ENCODE measurements at places on chromosomes 1 and 21.

- no peak for DNase-seq
Measured at GRCh38 chr21:36923270-36923669, 43.2 kb downstream of the HLCS start.

DNA sequence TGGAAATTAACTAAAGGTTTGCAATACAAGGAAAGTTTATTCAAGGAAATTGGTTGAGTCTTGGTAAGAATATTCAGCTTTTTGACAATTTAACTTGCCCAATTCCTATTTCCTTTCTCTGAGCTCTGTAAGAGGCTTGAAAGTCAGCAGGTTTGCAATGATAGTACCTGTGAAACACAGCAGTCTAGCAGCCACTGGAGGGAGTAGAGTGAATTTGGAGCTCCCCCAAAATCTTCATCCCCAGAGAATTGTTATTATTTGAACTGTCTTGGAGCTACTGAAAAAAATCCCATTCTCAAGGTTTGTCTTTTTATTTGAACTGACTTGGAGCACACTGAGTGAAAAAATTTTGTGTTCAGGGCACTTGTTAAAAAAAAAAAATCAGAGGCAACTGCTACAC, 654.2 kb upstream of the PKN2 start:
- DNase-seq: no peak

GRCh38 chr1:12165342-12165741, 1.4 kb upstream of the TNFRSF1B start:
- DNase-seq: no peak

DNA sequence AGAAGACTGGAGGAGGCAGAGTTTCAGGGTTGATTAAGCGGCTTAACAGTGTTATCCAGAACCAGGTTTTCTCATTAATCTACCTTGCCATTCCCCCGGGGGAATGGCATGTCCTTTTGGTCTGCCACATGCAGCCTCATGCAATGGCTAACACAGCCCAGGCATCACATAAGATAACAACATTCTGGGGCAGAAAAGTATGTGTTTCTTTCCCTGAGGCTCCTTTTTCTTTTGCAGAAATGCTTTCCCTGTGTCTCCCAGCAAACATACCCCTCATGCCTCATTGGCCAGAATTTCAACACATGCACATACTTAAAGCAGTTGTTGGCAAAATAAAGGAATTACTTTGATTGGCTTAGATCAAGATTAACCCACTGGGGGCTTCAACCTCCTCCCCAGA, 98.6 kb downstream of the OMA1 start:
- DNase-seq: no peak

- no peak for DNase-seq
Measured at GRCh38 chr1:231421546-231421970, 529 bp downstream of the EGLN1 start.

DNA sequence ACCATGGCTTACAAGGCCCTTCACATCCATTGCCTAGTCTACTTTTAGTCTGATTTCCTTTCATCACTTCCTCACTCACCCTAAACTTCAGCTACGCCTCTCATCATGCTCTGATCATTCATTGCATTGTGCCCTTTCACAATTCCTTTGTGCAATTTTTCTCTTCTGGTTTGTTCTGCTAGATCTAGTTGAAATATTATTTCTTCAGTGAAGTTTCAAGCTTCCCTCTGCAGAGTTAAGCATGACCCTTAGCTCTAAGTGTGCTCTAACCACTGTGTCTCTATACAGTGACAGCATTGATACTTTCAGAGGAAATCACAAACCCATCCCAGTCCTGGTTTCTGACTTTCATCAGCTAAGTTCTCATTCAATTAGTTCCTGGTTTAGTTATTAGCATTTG, 166.1 kb downstream of the PLA2G4A start:
- DNase-seq: no peak

- DNase-seq: no peak
Measured at GRCh38 chr1:82185084-82185483, 384.4 kb downstream of the ADGRL2 start.

GRCh38 chr1:109161858-109162606, 48.1 kb downstream of the ELAPOR1 start:
- DNase-seq: peak; percentile 84

DNA sequence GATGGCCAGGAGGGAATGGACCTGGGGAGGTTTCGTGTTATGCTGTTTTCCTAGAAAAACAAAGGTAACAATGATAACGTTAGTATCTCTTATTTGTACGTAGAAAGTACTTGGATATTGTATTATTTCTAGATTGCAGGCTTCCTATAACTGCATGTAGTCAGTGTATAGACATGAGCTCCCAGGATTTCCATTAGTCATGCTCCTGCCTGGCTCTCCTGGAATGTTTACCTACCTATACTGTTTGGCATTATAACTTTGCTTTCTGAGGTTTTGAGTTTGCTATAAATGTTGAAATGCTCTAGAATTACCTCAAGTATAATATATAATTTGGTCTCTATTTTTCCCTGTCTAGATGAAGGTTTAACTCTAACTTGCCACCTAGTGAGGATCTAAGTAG, 66.1 kb downstream of the TTC3 start:
- no peak for DNase-seq

DNA sequence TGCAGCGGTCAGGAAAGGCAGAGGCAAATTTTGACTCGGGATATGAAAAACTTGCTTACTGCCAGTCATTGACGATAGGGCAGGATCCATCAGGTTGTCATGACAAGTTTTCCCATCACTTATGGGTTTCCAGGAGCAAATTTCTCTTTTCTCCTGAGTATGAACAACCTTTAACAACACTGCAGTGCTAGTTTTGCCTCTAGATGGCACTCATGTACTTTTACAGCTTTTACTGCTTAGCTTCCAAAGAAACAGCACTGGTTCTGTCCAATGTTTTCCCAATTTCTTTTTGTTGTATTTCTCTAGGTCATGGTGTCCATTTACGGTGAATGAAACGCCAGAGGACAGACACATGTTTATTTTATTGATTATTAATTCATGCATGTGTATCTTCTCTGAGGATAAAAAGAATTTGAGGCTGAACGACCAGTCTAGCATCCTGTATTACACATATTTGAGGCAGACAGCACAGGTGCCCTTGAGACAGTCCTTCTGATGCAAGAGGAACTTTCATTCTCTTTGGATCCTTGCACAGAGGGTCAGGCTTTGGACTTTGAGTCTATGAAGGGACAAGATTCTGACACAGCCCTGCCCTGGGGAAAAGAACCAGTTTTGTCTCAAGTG, 112.3 kb upstream of the TRABD2B start:
- peak; percentile 76 for DNase-seq

DNA sequence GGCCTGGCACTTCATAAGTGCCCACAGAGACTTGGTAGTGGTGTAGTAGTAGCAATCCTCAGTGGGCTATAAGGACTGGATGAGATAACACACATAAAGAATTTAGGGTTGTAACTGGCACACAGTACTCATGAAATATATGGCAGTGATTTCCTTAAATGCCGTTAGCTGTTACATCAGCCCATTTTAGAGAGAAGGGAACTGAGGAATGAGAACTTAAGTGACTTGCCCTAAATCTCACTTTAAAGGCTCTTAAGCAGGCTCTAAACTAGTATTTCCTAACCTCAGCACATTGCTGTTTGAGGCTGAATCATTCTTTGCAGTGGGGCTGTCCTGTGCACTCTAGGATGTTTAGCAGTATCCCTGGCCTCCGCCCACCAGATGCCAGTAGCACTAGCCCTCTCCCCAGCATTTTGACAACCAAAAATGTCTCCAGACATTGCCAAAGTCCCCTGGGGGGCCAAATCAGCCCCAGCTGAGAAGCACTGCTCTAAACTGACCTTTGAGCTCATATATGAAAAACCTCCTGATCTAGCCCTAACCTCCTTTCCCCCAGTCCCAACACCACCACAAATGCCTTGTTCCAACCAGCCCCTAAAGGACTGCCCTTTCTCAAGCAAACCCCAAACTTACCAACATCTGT, 11.6 kb downstream of the CAMK2N1 start:
- no peak for DNase-seq

DNA sequence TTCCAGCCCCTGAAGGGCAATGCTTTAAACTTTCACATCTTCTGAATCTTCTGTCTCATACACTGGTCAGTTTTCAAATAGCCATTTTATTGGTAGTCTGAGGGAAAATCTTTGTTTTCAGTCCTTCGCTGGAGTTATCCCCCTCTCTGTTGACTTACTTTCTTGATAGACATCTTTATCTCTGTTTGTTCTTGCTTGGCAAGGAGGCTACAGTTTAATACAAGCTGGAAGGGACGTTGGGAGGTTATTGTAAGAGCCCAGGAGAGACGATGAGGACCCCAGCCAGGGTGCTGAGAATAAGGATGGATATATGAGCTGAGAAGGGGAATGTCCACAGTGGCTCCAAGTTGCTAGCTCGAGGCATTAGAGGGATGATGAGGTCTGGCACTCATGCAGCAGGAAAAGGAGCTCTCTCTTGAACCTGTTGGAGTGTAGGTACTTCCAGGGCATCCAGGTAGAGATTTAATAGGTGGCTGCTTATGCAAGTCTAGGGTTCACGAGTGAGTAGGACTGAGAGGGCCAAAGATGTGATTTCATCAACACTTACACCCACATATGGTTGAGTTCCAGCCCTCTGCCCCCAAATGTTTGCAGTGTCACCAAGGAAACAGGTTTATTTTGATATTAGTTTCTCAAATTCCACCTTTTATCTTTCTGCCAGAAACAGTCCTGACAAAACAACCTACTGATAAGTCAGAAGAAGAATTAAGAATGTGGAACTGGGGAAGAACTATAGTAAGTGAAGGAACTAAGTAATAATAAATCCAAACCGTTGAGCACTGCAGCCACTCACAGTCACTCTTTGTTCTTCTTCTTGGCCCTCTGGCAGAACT, 237.3 kb upstream of the PROX1 start:
- DNase-seq: no peak

Measured in hematopoietic multipotent progenitor cell treated with erythropoietin and hydrocortisone succinate and interleukin-3 and kit ligand, for 6 days (in vitro differentiated cells).